ENCODE measurements at places on chromosomes 7 and 10.

DNA sequence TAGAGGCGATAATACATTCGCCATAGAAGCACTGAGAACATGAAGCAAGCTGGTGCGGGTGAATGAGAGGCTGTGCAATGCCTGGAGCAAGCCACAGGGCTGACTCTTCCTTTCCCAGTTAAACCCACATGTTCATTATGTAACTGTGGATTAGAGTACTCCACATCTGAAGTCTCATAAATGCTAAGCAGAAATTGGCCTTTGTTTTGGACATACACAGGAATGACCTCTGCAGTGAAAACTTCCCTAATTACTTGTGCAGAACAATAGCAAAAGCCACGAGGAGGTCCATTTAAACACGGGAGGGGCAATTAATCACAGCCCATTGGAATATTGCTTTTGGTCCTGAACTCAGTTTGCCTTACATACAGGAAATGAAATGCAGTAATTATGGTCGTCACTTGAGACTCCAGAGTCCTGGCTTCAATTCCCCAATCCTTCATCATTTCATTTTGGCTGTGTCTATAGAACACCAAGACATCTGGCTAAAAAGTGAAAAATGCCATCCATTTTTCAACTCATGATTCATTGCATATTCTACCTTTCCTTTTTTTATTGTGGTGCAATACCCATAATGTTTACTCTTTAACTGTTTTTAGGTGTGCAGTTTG lies 78.7 kb upstream of the CXCL12 start:
- no peak for DNase-seq

DNA sequence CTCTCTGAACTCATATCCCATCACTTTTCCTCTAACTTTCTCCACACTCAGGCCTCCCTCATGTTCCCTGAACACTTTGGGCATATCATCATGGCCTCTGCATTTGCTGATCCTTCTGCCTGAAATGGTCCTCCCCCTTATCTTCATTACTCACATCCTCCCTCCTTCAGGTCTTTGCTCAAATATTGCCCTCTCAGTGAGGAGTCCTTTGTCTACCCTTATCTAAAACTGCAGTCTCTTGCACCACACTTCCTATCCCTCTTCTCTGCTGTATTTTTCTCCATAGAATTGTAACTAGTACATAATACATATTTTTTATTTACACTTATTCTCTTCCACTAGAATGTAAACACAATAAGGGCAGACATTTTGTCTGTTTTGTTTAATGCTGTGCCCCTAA lies 41.7 kb downstream of the DNAJC1 start:
- no peak for DNase-seq

DNA sequence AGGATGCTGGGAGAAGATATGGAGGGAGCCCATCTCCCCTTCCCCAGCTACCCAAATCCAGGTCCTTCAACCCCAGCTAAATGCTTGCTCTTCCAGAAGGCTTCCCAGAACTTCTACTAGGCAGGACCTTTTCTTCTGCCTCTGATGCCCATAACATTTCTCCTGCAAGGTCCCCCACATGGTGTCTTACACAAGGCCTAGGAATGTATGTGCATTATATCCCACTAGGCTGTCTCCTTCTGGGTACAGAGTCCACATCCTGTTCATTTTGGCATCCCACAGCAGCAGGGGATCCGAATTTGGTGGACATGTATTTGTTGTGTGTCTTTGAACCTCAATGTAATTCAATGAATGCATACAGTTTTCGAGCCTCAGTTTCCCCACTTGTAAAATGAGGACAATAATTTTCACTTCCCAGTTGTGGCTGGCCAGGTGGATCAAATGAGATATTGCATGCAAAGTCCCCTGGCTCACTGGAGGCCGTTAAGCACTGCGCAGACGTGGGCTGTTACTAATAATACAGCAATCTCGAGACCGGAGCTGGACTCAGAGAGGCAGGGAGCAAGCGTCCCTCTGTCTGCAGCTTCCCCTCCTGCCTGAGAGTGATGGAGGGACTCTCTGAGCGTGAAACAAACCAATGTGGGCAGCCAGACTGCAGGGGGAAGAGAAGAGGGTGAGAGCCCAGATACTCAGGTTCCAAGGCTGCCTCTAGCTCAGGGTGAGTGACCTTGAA lies 18.6 kb upstream of the YWHAG start:
- no peak for DNase-seq

- DNase-seq, result no peak
Measured at GRCh38 chr7:3152714-3153113, 109.0 kb upstream of the CARD11 start.

- no peak for DNase-seq
Measured at GRCh38 chr10:33326933-33327332, 7.5 kb downstream of the NRP1 start.

- no peak for DNase-seq
Measured at GRCh38 chr7:157702311-157703023, 365.7 kb downstream of the DNAJB6 start.

- no peak for DNase-seq
Measured at GRCh38 chr7:69342154-69342884, 256.0 kb upstream of the AUTS2 start.

GRCh38 chr7:30778255-30779025 lies 7.2 kb downstream of the MINDY4 start:
- DNase-seq, result no peak

Measured in brain microvascular endothelial cell (primary cell).